ENCODE measurements at places on chromosomes 2 and 18.

DNA sequence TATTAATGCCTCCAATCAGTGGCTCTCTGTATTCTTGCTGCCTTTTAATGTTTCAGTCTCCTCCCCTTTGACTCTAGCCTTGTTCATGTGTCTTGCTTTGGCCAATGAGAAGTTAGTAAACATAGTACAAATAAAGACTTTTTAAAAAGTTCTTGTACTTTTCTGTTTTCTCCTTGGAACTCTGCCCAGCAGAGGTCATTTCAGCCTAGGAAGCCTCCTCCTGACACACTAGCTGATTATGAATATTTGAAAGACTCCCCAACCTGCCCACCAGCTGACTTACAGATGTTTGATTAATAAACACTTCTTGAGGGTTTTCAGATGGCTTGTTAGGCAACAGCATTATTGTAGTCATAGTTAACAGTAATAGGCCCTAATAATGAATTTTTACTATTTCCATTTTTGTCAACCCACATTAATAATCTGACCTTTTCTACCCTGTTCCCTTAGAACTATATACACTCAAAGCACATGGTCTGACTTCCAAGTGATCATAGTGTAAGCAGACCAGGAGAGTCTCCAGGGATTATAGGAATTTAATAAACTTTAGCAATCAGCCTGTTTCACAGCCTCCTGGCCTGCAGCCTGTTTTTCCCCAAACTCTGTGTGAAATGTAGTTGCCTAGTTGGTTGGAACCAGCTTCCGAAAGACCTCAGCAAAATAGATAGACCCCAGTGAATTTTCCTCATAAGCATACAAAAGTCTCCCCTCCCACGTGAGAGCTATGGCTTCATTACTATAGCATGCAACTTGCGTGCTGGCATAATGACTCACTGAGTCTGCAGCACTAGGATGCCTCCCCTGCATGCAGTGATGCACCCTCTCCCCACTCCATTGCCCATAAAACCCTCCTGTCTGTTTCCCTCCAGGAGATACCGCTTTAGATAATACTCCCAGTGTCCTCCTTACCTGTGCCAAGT, 670.7 kb upstream of the ZNF804A start:
- no peak for DNase-seq
- H3K27ac ChIP-seq, result no peak overlapping the region
- no peak overlapping the region for H3K4me3 ChIP-seq
- H3K27me3 ChIP-seq, result no peaks in the 10 kb centered on the region

- peaks cover 8% of the 10 kb centered on the region for H3K27me3 ChIP-seq
- DNase-seq, result no peak
- H3K27ac ChIP-seq, result no peak overlapping the region
- H3K36me3 ChIP-seq, result no peaks in the 10 kb centered on the region
Measured at GRCh38 chr18:2312440-2312839, 258.9 kb downstream of the METTL4 start.

DNA sequence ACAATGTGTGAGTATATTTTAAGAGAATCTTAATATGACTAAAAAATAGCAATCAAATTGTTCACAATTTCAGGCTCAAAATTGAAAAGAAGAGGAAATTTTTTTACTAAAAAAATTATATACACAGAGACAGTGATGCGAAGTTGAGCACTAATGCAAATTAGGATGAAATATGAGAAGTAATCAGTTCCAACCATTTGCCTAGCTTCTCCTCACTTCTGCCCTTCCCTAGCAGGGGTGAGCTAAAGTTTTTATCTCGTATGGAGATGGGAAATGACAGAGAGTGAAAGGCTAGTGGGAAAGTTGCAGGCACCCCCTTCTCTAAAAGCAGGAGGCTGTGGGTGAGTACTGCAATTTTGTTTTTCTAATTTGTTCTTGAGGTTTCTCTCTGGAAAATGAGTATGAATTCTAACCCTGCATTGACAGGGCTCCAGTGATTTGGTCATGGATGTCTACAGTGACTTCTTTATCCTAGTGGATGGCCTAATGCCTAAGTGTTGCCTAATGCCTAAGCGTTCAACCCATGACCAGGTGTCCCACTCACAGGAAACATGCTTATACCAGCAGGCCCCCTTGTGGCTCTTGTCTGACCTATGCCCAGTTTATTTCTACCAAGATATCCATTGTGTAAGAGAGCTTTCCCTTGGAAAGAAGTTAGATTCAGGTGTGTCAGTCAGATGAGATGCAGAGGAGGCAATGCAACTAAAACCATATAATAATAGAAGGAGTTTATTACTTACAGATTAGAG, 78.0 kb upstream of the HNMT start:
- peaks cover 3% of the 10 kb centered on the region for H3K27me3 ChIP-seq
- H3K27ac ChIP-seq, result no peak overlapping the region
- DNase-seq, result no peak
- H3K36me3 ChIP-seq, result no peaks in the 10 kb centered on the region

- DNase-seq, result no peak
- H3K27ac ChIP-seq, result no peak overlapping the region
- H3K36me3 ChIP-seq, result no peaks in the 10 kb centered on the region
- H3K4me3 ChIP-seq, result no peak overlapping the region
Measured at GRCh38 chr18:12393998-12394397, 13.7 kb upstream of the PRELID3A start.

- peak; percentile 87 for DNase-seq
- peak overlapping the region; percentile 96 for H3K27ac ChIP-seq
- peaks cover 69% of the 10 kb centered on the region for H3K27me3 ChIP-seq
- peaks cover 39% of the 10 kb centered on the region for H3K4me1 ChIP-seq
Measured at GRCh38 chr2:38076710-38077430, 919 bp upstream of the CYP1B1 start.

DNA sequence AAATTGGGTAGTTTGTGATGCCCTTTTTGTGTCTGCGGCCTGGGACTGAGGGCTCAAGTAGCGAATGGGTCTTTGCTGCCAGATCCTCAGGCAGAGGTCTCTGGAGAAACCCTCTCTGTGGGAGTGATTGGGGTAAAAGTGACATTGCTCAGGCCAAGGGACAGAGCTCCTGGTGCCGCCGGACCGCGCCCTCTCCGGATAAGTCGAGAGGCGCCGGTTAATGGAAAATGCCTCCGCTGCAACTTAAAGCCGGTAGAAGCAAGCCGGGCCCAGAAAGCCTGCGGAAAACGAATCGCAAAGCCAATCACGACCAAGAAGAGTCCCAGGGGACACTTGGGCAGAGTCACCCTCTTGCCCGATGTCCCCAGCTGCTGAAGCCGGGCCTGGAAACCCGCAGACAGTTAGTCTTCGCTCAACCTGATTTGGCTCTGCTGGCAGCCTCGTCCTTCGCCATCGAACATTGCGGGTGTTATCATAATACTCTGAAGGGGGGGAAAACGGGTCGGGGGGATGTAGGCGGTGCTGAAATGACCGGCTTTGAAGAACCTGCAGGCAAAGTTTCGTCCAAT, 352 bp upstream of the HOXD12 start:
- peaks cover 19% of the 10 kb centered on the region for H3K4me1 ChIP-seq
- H3K36me3 ChIP-seq, result no peaks in the 10 kb centered on the region
- DNase-seq, result peak; percentile 29

DNA sequence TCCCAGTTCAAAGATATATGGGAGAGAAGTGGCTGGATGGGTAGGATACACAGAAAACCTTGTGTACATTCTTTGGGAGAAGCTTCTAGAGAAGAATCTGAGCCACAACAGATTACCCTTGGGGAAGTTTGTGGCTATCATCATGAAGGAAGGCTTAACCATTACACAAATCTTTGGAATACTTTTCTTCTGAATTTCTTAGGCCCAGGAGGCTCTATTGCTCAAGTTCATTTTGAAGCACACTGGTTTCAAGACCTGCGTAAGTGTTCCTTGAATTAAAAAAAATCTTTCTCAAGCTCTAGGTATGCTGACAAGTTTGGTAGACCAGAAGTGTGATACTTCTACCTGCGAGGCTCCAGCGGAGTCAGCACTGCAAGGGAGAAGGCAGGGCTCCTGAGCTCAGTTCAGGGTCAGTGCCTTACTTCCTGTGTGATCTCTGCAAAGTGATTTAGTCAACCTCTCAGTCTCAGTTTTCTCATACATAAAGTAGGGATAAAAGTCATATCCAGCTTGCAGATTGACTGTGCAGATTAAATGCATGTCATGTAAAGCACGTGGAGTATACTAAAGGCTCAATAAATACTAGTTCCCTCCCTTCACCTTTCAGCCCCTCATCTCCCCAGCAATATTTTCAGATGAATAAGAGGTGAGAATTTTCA, 438.6 kb downstream of the DLGAP1 start:
- no peaks in the 10 kb centered on the region for H3K36me3 ChIP-seq
- H3K27ac ChIP-seq, result no peak overlapping the region
- H3K27me3 ChIP-seq, result peaks cover 5% of the 10 kb centered on the region
- DNase-seq, result no peak
- H3K4me3 ChIP-seq, result no peak overlapping the region

DNA sequence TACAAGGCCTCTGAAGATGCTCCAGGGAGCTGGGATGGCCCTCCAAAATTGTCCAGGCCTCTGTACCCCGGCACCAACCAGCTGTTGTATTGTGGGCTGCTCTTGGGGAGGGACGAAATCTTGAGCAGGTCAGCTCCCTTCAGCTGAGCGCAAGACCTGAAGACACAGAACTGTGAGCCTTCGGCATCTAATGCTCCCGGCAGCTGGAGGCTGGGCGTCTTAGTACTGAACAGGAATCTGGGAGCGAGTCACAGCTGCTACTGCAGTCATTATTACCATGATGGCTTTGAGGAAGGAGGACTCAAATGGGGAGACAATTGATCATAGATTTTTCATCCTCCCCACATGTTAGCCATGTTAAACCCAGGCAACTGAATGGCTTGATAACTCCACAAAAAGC, 83.0 kb upstream of the LTBP1 start:
- H3K27me3 ChIP-seq, result peaks cover 8% of the 10 kb centered on the region
- no peak for DNase-seq
- H3K4me3 ChIP-seq, result no peak overlapping the region
- peaks cover 13% of the 10 kb centered on the region for H3K4me1 ChIP-seq
- H3K36me3 ChIP-seq, result no peaks in the 10 kb centered on the region

- H3K4me3 ChIP-seq, result no peak overlapping the region
- no peak overlapping the region for H3K27ac ChIP-seq
- no peaks in the 10 kb centered on the region for H3K27me3 ChIP-seq
- DNase-seq, result no peak
- H3K4me1 ChIP-seq, result no peaks in the 10 kb centered on the region
Measured at GRCh38 chr2:228689053-228689452, 507.6 kb upstream of the SPHKAP start.

DNA sequence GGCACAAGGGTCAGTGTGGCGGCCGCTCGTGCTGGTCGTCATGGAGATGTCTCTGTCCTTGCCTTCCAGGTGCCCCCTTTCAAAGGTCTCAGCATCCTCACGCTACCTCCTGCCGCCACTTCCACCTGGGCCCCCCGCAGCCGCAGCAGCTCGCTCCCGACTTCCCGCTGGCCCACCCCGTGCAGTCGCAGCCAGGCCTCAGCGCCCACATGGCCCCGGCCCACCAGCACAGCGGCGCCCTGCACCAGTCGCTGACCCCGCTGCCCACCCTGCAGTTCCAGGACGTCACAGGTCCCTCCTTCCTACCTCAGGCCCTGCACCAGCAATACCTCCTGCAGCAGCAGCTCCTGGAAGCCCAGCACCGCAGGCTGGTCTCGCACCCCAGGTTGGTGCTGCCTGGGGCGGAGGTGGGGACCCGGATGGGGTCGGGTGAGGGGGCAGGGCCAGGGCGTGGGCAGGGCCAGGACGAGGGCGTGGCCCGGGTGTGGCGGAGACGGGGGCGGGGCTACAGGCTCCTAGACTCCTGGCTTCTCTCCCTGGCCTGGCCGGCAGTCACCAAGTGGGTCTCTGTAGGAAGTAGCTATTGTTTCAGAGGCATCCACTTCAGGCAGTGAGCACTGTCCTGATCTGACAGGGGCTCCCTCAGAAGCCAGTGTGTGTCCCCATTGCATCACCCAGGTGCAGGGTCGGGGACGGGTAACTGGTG, 223.7 kb downstream of the LOXHD1 start:
- no peak overlapping the region for H3K4me3 ChIP-seq
- no peak for DNase-seq
- no peaks in the 10 kb centered on the region for H3K4me1 ChIP-seq
- no peaks in the 10 kb centered on the region for H3K36me3 ChIP-seq

DNA sequence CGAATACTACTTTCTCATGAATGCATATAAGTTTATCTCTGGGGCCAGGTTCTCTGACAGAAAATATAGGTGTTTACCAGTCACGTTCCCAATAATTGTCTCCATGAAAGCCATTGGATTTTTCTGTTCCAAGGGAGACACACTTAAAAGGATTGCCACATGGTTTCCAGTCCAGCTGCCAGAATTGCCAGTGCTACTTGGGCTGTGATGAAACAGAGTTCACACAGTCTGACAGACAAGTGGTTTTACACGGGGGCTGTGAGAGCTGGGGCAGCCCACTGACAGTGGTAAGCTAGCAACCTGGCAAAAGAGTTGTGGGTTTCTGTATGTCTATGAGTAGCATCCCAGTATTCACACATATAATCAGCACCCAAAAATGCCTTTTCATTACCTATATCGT, 27.7 kb upstream of the ATRAID start:
- DNase-seq, result no peak
- H3K27me3 ChIP-seq, result peaks cover 34% of the 10 kb centered on the region
- no peak overlapping the region for H3K27ac ChIP-seq
- H3K4me1 ChIP-seq, result no peaks in the 10 kb centered on the region
- no peaks in the 10 kb centered on the region for H3K36me3 ChIP-seq

GRCh38 chr2:230473378-230473777, 57.4 kb downstream of the SP100 start:
- no peaks in the 10 kb centered on the region for H3K27me3 ChIP-seq
- peaks cover 95% of the 10 kb centered on the region for H3K36me3 ChIP-seq
- H3K4me1 ChIP-seq, result peaks cover 36% of the 10 kb centered on the region
- peak overlapping the region; percentile 95 for H3K27ac ChIP-seq
- H3K4me3 ChIP-seq, result peak overlapping the region; percentile 55
- peak; percentile 40 for DNase-seq

DNA sequence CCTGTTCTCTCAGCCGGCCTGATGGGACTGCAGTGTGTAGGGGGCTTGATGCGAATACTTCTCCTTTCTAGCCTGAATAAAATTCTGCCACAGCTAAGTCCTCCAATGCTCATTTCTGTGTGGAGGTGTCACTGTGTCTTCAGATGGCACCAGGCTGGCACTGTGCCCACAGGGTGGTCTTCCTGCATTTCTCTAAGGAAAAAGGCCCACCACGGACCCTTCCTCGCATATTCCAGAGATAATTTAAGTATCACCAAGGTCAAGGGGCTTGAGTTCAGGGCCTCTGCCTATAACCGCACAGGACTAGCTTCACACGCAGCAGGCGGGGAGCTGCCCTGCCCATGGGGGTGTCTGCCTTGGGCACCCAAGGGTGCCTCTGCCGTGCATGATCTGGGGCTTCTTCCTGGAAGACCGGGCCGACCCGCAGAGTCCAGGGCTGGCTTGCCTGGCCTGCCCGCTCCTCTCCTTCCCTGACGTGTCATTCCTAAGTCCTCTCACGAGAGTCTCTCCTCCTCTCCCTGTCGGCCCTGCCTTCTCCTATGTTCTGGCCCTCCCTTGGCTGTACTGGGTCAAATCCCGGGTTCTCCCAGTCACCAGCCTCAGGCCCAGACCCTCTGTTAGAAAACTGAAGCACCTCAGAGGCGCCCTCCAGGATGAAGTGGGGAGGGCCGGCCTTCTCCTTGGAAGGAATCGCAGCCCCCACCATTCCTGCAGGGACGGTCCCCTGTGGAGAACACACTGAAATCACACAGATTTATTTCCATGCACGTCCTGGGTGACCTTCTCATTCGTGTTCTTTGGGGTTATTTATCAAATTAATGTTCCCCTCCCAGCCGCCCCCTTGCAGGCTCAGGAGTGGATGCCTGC, 48.9 kb upstream of the PXDN start:
- H3K4me1 ChIP-seq, result peaks cover 8% of the 10 kb centered on the region
- DNase-seq, result no peak
- no peak overlapping the region for H3K4me3 ChIP-seq
- H3K36me3 ChIP-seq, result no peaks in the 10 kb centered on the region
- H3K27ac ChIP-seq, result no peak overlapping the region
- peaks cover 2% of the 10 kb centered on the region for H3K27me3 ChIP-seq

GRCh38 chr2:179985163-179985820, 21.8 kb downstream of the CWC22 start:
- no peaks in the 10 kb centered on the region for H3K27me3 ChIP-seq
- no peak overlapping the region for H3K27ac ChIP-seq
- peaks cover 15% of the 10 kb centered on the region for H3K4me1 ChIP-seq
- peaks cover 87% of the 10 kb centered on the region for H3K36me3 ChIP-seq
- no peak for DNase-seq
